ENCODE measurements at places on chromosomes 5 and 9.

- DNase-seq, result no peak
These were observed 46.9 kb downstream of the JAKMIP2 start for GRCh38 chr5:147735621-147736125.

- no peak for DNase-seq
These were observed 76.8 kb upstream of the PHYKPL start for GRCh38 chr5:178309271-178310013.

- peak; percentile 47 for DNase-seq
These were observed 179.7 kb upstream of the HAPLN1 start for GRCh38 chr5:83900306-83900705.

- DNase-seq, result no peak
These were observed 174.6 kb downstream of the ADAMTS6 start for GRCh38 chr5:65307088-65307487.

GRCh38 chr9:127554966-127555839 is 56.9 kb upstream of the STXBP1 start:
- DNase-seq, result peak; percentile 80

GRCh38 chr5:38534156-38534453 is 22.3 kb downstream of the LIFR start:
- DNase-seq, result no peak

DNA sequence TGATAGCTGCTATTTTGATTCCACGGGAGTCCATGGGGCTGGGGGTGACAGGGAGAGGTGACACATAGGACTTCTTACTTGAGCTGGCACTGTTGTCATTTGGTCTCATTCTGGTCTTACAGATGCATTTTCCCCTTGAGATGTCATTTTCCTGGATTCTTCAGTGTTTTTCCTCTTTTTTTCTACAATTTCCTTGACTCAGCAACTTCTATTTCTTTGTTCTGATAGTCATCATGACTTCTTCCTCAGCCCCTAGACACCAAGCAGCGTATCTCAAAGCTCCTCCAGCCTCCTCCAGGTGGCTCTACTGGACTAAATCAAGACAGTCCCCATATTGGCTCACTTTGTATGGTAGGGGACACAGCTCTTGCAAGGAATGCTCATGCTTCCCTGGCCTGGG is 16.5 kb downstream of the LVRN start:
- DNase-seq, result no peak

DNA sequence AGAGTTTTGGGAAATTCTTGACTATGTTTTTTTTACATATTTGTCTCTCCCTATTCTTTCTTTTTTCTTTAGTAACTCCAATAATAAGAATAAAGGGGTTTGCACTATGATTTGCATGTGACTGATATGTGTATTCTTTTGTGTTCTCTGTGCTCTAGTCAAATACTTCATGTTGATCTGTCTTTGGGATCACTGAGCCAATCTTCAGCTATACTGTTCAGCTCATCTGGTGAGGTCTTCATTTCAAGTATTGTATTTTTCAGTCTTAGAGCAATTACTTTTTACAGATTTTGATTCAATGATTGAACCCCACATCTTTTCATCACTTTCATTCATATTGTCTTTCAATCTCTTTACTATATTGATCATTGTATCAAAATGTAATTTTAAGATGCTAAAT is 58.1 kb upstream of the TAF11L2 start:
- no peak for DNase-seq
